ENCODE measurements at places on chromosomes 2 and 18.

DNA sequence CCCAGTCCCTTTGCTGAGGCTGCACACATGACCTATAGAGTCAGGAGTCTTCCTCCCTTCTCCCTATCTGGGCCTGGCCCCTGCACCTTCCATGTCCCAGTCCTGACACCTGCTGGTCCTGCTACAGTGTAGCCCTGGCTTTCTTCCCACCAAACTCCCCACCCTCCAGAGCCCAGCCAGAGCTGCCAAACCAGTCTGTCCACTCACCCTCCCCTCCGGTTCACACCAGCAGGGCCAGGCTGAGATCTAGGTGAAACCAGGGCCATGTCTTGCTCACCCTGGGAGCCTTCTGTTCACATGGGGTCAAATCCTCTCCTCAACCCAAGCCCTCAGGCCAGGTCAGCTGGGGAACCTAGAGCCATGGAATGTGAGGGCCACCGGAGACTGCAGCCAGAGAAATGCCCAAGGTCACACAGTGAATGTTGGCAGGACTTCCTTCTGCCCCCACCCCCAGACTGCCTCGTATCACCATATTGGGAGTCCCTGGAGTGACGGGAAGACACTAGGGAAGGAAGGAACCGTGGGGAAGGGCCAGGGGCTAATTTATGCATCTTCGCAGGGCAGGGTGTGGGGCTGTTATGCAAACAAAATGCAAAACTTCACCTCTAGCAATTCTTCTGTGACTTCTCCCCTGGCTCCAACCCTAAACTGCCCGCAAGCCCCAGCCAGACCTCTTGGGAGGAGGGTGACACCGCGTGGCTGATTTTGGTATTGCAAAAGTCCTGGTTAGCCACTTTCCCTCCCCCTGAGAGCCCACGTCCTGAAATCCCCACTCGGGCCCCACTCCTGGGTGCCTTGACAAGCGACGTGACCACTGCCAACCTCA, 14.6 kb downstream of the TNS1 start:
- peak; percentile 81 for DNase-seq

DNA sequence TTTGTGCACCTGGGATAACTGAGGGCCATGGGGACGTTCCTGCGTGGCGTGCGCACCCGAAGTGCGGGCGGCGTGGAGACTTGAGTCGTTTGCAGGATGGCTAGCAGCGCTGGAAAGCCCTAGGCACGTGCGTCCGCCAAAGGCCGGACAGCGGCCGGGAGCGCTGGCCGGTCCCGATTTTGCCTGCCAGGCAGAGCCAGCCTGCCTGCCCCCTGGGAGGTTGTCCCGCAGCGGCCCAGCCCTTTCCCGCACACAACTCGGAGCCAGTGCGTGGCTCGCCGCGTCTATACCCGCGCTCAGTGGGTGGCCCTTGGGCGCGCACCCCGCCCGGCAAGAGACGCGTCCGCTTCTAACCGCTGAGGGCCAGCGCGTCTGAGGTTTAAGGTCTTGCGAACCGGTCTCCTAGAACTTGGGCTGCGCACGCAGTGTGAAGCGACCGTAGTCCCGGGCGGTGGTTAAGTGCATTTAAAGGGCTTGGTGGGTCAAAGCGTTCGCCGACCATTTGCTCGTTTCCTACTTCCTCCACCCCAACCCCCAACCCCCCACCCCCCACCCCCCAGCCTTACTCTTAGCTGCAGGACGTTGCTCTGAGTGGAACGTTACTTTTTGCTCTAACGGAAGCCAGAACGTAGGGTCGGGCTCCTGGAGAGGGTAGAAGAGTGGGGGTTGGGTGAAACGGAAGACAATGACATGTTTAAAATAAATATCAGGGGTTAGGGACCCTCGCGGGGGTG, 627 bp downstream of the CDCA7 start:
- DNase-seq, result no peak

- DNase-seq, result no peak
These were observed 174.4 kb downstream of the RPIA start for GRCh38 chr2:88865801-88866371.

DNA sequence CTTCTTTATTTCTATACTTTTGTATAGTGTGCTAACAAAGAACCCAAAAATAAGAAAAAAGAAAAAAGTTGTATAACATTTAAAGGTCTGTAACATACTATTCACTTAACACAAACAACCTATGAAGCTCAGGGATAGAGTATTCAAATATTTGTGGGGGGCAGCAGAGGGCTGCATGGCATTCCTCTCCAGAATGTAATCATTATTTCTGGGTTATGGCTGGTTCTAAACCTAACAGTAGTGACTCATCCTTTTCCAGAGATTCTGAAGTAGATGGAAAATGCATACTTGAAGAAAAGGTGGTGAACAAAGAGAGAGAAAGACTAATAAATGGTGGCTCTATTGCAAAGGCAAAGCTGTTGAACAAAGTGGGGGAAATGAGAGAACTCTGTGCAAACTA, 249.4 kb downstream of the NRXN1 start:
- DNase-seq, result no peak

DNA sequence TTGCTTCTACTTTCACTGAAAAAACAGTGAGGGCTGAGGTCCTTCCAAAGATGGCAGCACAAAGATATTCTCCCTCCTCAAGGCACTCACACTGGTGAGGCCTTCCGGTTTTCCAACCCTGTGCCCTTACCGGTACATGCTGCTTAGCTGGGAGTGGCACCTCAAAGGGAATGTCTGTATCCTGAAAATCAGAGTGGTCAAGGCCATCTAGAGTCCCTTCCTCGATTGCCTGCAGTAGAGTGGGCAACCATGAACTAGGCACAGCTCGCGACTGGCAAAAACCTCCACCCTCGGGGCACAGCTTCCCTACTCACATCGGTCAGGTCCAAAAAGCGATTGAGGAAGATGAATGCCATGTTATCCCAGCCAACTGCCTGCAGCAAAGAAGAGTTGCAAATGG, 3.4 kb downstream of the KRTCAP3 start:
- DNase-seq, result no peak

GRCh38 chr2:119590873-119591272, 46.6 kb downstream of the CFAP221 start:
- DNase-seq, result no peak

GRCh38 chr2:18800240-18800971, 211.0 kb upstream of the NT5C1B start:
- DNase-seq, result no peak

DNA sequence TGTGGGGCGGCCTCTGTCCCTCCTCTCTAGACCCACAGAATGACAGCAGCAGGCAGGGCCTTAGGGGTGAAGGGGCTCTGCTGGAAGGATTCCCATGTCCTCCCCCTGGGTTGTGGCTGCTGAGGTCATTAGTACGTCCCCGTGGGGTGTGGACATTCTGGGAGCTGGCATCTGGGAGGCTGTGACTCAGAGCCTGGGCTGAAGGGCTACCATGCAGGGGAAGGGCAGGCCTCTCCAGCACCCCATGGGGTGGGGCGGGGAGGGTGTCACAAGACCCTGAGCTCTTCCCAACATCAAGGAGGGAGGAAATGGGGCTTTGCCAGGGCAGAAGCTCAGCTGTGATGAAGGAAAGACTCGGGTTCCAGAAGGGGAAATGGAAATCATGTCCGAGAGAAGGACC, 105.8 kb upstream of the SMAD2 start:
- no peak for DNase-seq

DNA sequence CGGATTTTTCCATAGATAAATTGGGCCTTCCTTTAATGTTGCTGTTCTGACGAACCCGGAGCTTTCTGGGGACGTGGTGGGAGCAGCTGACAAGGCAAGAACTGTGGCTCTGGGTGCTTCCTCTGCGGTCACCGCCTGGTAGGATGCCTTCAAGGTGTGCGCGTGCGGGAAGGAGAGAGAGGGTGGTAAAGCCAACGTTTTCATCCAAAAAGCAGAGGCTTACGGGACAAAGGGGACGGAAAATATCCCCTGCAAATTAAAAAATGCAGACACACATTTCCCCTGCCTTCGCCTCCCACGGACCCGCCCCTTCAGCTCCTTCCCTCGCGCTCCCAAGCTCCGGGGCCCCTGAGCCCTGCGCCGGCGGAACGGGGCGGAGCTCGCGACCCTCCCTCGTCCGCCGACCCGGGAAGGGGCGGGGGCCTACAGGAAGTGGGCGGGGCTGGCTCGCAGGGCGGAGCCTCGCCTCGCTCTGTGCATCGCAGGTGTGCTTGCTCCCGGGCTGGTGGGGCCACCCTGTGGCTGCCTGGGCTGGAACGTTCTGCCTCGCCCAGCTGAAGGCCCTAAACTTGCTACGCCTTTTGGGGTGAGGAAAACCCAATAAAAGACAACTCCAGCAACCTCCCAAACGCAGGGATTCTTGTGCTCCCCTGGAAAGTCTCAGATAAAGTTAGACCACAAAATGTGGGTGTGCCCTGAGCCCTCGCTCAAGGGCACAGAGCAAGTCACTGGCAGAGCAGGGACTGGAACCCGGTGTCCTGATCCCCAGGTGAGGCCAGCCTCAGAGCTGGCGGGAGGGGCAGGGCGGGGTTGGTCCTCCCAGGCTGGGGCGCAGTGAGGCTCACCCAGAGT, 25.4 kb upstream of the SLC66A3 start:
- DNase-seq, result no peak

DNA sequence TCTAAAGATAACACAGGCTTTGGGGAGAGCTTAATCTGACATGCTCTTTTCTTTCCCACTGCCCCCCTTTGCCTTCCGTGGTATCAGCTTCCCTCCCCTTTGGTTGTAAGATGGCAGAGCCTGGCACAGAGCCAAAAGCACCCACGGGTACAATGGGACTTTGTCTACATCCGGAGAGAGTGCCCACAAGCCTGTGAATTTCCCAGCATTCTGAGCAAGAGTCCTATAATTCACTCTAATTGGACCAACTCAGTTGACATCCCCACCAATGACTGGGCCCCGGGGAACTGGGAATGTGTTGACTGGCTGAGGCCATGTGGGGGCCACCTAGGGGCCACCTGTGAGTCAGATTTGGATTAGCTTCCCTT, 20.1 kb upstream of the C2orf72 start:
- peak; percentile 92 for DNase-seq

DNA sequence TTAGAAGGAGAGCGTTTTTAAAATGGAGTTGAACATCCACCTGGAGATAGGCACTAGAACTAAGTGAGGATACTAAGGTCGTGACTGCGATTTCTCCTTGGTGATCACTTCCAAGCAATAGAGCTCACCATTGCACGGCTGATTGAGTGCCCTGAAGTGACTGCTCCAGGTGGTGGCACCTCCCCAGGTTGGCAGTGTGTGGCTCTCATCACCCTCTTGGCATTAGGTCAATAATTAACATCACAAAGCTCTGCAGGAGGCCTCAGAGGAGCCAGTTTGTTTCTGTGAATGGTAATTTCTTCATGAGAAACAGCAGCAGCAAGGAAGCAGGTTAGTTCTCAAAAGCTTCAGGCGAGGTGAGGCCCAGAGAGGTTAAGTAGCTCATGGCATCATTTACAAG, 259.6 kb downstream of the CLIP4 start:
- no peak for DNase-seq

DNA sequence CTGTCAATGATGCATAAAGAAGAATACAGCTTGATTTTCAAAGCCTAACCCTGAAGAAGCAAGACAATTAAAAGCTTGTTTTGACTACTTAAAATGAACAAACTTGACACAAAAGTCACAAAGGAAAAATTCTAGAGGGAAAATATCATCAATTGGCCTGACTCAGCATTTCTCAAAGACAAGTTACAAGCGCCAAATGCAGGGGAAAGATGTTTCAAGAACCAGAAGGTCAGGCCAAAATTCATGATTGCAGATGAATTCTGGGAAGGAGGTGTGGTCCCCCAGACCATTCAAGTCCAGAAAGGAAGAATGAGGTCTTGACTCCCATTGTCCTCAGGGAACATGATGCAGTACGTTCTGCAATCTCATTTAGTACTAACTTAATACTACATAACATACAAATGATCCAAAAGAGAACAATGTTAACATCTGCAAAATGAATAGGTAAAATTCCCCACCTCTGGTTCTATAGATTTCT, 64.5 kb downstream of the FAM210A start:
- DNase-seq, result no peak

DNA sequence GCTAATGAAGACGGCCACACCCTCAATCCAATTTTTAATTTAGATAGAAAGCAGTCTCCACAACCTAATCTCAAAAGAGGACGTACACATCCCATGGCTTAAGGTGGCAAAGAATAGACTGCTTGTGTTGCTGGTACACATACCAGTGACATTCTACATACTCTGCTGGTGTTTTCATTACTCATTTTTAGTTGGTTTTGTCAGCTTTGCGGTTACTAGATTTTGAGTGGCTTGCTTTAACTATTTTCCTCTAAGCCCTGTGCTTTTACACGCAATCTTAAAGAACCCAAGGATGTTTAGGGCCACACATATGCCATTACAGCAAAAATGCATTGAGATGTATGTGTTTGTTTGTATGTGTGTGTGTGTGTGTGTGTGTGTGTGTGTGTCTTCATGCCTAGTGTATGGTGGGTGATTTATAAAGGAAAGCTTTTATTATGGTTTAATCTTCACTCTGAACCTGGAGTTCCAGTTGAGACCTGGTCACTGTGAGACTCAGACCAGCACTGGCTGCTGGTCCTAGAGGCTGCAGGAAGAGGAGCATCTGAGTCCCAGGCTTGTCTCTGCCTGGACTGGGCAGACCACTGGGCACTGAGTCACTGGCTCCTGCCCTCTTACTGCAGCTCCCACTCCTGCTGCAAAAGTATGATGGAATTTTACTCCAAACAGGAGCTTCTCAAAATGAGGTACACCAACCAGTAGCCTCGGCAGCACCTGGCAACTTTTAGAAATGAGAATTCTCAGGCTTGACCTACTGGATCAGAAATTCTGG, 415.9 kb downstream of the NBAS start:
- DNase-seq, result no peak

DNA sequence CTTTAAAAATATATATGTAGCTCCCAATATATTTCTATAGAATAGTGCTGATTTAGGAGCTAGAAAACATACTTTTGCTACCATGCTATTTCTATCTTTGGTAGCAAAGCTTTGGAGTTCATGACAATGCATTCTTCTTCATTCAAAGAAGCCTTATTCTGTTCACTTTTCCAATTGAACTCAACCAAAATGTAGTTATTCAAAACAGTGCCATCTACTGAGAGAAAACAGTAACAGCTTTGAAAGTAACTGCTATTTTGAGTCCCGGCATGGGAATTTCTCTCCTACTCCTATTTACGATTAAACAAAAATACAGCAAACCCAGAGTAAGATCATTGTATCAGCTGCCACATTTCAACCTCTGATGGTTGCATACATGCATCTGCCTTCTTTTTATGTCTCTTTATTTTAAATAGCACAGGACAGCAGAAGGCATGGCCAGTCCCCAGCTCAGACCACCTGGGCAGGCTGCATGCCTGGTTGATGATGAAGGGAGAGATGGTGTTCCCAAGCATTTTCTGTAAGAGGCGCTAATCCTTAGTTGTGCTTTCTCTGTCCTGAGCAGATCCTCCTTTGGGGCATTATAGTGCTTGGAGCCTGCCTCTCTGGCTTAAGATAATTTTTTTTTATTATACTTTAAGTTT, 69.7 kb upstream of the SULT1C3 start:
- no peak for DNase-seq

- peak; percentile 43 for DNase-seq
These were observed 16.7 kb upstream of the STAT1 start for GRCh38 chr2:191030521-191031154.

GRCh38 chr18:10032331-10033015, 118.7 kb downstream of the VAPA start:
- peak; percentile 29 for DNase-seq
